ENCODE measurements at places on chromosomes 12 and 14. TPM values are rescaled to one million over a fixed set of nuclear protein-coding genes. Genes with fewer than 3 reads are reported as not detected.

Gene MANSC4
- polyA plus RNA-seq: not detected

Gene STYK1
- 0.01 TPM for polyA plus RNA-seq

Gene LRR1
- polyA plus RNA-seq: 3.3 TPM

Gene SIX4
- 0.29 TPM for polyA plus RNA-seq

Gene WIF1
- 0.04 TPM for polyA plus RNA-seq

Gene EPYC
- polyA plus RNA-seq: not detected

Gene KCNJ8
- 13.8 TPM for polyA plus RNA-seq
